ENCODE measurements at places on chromosomes 12 and 14. TPM values are rescaled to one million over a fixed set of nuclear protein-coding genes. Genes with fewer than 3 reads are reported as not detected.

DNA sequence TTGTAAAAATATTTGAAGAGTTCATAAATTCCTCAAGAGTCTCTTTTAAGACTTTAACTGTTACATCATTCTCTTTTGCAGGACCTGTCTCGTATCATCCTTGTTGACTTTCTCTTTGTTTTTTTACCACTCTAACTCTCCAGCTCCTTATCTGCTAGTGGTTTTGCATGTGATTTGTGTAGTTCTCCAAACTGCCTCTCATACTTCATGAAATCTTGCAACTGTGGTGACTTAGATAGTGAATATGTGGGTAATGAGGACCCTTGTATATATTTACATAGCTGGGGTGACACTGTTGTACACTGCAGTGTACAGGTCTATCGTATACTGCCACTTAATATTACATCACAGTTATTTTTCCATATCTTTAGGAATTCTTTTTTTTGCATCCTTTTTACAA lies 40.2 kb upstream of the EMP1 start:
- H3K36me3 ChIP-seq, result no peaks in the 10 kb centered on the region
- no peak overlapping the region for H3K4me3 ChIP-seq
- H3K27ac ChIP-seq, result no peak overlapping the region
- H3K4me1 ChIP-seq, result no peaks in the 10 kb centered on the region

DNA sequence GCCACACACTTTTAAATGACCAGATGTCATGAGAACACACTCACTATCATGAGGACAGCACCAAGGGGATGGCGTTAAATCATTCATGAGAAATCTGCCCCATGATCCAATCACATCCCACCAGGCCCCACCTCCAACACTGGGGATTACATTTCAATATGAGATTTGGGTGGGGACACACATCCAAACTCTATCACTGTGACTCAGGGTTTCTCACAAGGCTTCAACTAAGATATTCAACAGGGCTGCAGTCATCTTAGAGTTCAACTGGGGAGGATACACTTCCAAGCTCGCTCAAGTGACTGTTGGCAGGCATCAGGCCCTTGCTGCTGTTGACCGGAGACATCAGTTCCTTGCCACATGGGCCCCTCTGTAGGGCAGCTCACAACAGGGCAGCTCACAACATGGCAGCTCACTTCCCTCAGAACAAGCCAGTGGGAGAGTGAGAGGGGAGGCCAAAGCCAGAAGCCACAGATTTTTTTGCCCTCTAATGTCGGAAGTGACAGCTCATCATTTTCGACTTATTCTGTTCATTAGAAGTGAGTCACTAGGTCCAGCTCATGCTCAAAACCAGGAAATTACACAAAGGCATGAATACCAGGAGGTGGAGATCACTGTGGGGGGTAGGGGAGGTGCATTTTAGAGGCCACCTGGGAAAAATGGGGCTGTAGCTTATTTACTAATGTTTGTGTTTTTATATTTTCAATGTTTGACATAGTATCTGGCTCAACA lies 50.8 kb upstream of the PTHLH start:
- DNase-seq, result no peak
- H3K27me3 ChIP-seq, result no peaks in the 10 kb centered on the region
- no peak overlapping the region for H3K27ac ChIP-seq
- H3K36me3 ChIP-seq, result no peaks in the 10 kb centered on the region

DNA sequence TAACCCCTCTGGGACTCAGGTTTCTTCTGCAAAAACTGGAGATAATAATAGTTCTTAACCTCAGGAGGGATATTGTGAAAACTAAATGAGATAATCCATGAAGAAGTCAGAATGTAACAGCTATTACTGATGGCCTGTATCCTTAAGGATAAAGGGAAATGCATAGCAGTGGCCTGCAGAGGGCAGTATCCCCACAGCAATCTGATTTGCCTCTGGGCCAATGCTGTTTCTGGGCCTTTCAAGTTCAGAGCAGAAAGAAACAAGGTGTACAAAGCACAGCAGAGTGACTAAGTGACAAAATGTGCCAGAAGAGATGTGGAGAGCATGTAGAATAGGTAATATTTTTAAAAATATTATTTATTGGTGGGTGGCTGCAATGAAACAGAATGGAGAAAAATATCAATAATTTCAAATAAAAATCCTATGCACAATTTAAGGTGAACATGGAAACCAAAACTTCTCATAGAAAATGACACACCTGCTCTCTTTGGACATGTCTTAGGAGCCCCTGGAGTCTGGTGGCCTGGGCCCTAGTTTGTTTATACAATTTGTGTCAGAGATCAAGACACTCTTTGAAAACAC lies 90.3 kb downstream of the C12orf75 start:
- no peak overlapping the region for H3K27ac ChIP-seq
- H3K4me3 ChIP-seq, result no peak overlapping the region

DNA sequence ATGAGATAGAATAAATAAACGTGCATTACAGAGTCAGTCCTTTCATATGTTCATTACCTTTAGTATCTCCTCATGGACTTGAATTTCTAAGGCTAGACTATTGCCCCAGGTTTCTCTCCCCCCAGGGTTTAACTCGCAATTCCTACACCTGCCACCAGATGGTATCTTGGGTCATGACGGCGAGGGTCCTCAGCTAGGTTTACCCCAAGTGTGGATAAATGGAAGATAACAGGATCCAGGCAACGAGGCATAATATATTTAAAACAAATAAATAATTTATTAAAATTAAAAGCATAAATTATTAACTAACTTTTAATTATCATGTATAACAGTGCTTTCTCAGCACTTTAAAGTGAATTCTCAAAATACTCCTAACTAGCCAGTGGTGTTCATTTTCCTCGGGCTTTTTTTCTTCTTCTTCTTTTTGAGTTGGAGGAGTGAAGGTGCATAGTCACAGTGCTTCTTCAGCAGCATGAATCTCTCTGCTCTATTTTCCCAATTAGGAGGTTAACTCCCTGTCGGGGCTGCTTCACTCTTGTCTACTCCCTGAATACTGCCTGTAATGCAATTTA lies 243.5 kb upstream of the CAND1 start:
- no peaks in the 10 kb centered on the region for H3K27me3 ChIP-seq
- H3K27ac ChIP-seq, result no peak overlapping the region
- H3K4me3 ChIP-seq, result no peak overlapping the region
- H3K36me3 ChIP-seq, result no peaks in the 10 kb centered on the region

- H3K27ac ChIP-seq, result no peak overlapping the region
- peaks cover 8% of the 10 kb centered on the region for H3K4me1 ChIP-seq
- no peaks in the 10 kb centered on the region for H3K36me3 ChIP-seq
- H3K27me3 ChIP-seq, result no peaks in the 10 kb centered on the region
These were observed 11.1 kb downstream of the DAAM1 start for GRCh38 chr14:59199614-59200013.

- no peak overlapping the region for H3K27ac ChIP-seq
- H3K4me3 ChIP-seq, result no peak overlapping the region
- no peaks in the 10 kb centered on the region for H3K27me3 ChIP-seq
- DNase-seq, result no peak
- no peaks in the 10 kb centered on the region for H3K36me3 ChIP-seq
- no peaks in the 10 kb centered on the region for H3K4me1 ChIP-seq
These were observed 35.3 kb downstream of the MIPOL1 start for GRCh38 chr14:37232907-37233481.

DNA sequence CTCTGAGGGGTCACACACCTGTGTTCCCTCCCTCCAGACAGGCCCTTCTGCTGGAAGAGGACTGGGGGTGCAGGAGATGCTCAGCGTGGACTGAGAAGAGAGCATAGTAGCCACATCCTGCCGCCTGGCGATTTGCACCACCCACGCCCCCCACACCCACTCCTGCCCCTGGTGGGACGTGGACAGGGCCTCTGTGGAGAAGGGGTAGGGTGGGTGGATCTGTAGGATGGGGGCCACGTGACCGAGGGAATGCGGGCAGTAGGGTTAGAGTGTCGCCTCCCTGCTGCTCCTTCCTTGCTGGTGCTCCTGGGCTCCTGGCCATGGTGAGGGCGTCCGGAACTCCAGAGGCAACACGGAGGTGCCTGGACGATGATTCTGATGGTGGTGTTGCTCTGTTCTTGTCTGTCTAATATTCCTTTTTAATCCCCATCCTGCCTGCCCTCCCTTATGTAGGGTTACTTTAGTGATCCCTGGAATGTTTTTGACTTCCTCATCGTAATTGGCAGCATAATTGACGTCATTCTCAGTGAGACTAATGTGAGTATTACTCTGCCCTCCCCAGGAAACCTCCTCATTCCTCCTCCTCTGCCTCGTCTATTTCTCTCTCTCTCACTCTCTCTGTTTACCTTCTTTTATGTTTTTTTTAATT lies 161.5 kb upstream of the FKBP4 start:
- no peaks in the 10 kb centered on the region for H3K4me1 ChIP-seq
- DNase-seq, result no peak
- no peaks in the 10 kb centered on the region for H3K27me3 ChIP-seq
- no peak overlapping the region for H3K4me3 ChIP-seq

The IFT43 gene
- 20.8 TPM for total RNA-seq

The SLC17A8 gene
- not detected for total RNA-seq

The SLCO1C1 gene
- total RNA-seq, result not detected

The SEL1L gene
- 93.0 TPM for total RNA-seq

The GALNT9 gene
- not detected for total RNA-seq

Data from natural killer cell (primary cell).